ENCODE measurements at places on chromosomes 16 and 17. TPM values are rescaled to one million over a fixed set of nuclear protein-coding genes. Genes with fewer than 3 reads are reported as not detected.

DNA sequence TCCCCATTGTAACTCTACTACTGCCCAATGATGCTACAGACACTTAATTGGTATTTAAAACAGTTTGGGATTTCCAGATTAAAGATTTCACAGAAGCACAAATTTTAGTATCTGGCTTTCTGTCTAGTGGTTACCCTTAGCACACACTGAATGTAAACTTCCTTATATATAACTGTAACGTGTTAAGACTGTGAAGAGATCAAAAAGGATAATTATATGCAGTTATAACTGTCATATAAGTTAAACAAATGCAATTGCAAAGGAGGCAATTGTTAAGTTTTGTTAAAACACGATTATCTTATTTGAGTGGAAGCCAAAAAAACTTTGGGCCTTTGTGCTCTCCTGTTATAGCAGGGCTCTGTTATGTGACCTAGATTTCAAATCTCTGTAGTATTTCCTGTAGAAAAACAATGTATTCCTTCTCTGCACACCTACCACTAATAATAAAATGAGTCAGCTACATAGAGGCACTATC, 147.9 kb downstream of the STXBP4 start:
- no peaks in the 10 kb centered on the region for H3K4me1 ChIP-seq
- no peak overlapping the region for H3K27ac ChIP-seq
- H3K27me3 ChIP-seq = no peaks in the 10 kb centered on the region
- H3K36me3 ChIP-seq = no peaks in the 10 kb centered on the region
- H3K4me3 ChIP-seq = no peak overlapping the region

DNA sequence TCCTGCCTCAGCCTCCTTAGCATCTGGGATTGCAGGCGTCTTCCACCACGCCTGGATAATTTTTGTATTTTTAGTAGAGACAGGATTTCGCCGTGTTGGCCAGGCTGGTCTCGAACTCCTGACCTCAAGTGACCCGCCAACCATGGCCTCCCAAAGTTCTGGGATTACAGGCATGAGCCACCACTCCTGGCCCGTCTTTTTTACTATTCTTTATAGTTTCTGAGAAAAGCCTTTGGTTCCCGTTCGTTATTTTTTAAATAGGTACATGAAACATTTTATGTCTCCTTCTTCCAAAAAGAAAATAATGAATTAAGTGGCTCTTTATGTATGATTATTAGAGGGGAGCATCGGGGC, 570 bp upstream of the BCO1 start:
- H3K27ac ChIP-seq = no peak overlapping the region
- H3K4me3 ChIP-seq = no peak overlapping the region
- H3K4me1 ChIP-seq = peaks cover 5% of the 10 kb centered on the region
- peaks cover 7% of the 10 kb centered on the region for H3K27me3 ChIP-seq

DNA sequence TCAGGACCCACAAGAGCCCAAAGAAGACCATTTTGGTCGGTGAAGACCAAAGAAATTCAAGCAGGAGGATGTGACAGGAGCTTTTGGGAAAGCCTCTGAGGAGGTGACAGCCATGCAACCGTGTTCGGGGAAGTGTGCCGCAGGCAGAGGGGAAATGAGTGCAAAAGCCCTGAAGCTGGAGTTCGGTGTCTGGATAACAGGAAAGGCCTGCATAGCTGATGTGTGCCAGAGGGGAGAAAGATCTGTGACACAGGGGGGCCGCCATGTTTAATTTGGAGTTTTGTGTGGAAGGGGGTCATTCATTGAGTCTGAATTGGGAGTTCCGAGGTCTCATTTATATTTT, 870 bp upstream of the ZC3H7A start:
- H3K27ac ChIP-seq = peak overlapping the region; percentile 98
- H3K4me1 ChIP-seq = peaks cover 66% of the 10 kb centered on the region
- H3K36me3 ChIP-seq = peaks cover 23% of the 10 kb centered on the region
- no peak for DNase-seq
- no peaks in the 10 kb centered on the region for H3K27me3 ChIP-seq

GRCh38 chr17:59440757-59441463, 109.5 kb downstream of the YPEL2 start:
- no peaks in the 10 kb centered on the region for H3K27me3 ChIP-seq
- H3K36me3 ChIP-seq = no peaks in the 10 kb centered on the region
- peak overlapping the region; percentile 53 for H3K4me3 ChIP-seq
- peak; percentile 85 for DNase-seq
- peak overlapping the region; percentile 17 for H3K27ac ChIP-seq

DNA sequence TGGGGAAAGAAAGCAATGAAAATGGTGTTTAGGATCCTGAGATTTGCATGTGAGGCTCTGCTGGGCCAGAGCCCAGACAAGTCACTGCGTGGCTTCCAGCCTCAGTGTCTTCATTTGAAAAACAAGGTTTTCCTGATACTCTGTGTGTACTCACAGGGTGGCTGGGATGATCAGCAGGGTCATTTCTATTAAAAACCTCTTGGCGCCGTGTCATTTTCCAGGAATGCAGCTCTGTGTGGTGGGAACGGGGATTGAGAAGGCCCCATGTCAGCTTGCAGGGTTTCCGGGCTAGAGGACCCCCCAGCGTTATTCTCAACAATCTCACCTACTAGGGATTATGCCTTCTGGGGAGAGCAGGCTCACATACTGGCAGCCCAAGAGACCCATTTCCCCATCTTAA, 73.5 kb downstream of the FOXL1 start:
- H3K36me3 ChIP-seq = no peaks in the 10 kb centered on the region
- DNase-seq = no peak
- no peak overlapping the region for H3K27ac ChIP-seq
- H3K27me3 ChIP-seq = peaks cover 11% of the 10 kb centered on the region
- no peaks in the 10 kb centered on the region for H3K4me1 ChIP-seq
- H3K4me3 ChIP-seq = no peak overlapping the region

GRCh38 chr16:10121491-10121890, 60.7 kb downstream of the GRIN2A start:
- DNase-seq = no peak
- no peak overlapping the region for H3K4me3 ChIP-seq
- no peak overlapping the region for H3K27ac ChIP-seq
- no peaks in the 10 kb centered on the region for H3K4me1 ChIP-seq
- H3K27me3 ChIP-seq = peaks cover 24% of the 10 kb centered on the region
- no peaks in the 10 kb centered on the region for H3K36me3 ChIP-seq

- H3K4me1 ChIP-seq = no peaks in the 10 kb centered on the region
- no peak overlapping the region for H3K4me3 ChIP-seq
- no peak for DNase-seq
- H3K27ac ChIP-seq = no peak overlapping the region
- H3K27me3 ChIP-seq = no peaks in the 10 kb centered on the region
- no peaks in the 10 kb centered on the region for H3K36me3 ChIP-seq
Measured at GRCh38 chr17:31566992-31567373, 175.5 kb downstream of the RAB11FIP4 start.

DNA sequence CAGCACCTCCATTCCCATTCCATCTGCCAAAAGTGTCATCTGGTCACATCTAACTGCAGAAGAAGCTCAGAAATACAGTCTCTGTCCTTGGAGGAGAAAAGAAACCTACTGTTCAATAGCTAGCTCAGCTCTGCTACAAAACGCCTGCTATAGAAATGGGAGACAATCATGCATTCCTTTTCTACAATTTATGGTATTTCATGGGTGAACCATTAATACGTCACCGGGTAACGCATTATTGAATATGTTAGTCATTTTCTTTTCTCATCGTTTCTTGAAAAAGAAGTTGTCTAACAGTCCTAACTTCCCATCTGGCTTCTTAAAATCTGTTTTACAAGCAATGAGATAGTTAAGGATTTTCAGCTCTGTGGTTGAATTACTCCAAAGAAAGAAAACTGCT, 496.7 kb upstream of the RBFOX1 start:
- H3K4me3 ChIP-seq = no peak overlapping the region
- peaks cover 3% of the 10 kb centered on the region for H3K27me3 ChIP-seq

GRCh38 chr17:61816538-61816937, 46.8 kb downstream of the BRIP1 start:
- H3K27me3 ChIP-seq = no peaks in the 10 kb centered on the region
- H3K36me3 ChIP-seq = peaks cover 8% of the 10 kb centered on the region
- no peak overlapping the region for H3K4me3 ChIP-seq
- DNase-seq = no peak
- no peak overlapping the region for H3K27ac ChIP-seq

DNA sequence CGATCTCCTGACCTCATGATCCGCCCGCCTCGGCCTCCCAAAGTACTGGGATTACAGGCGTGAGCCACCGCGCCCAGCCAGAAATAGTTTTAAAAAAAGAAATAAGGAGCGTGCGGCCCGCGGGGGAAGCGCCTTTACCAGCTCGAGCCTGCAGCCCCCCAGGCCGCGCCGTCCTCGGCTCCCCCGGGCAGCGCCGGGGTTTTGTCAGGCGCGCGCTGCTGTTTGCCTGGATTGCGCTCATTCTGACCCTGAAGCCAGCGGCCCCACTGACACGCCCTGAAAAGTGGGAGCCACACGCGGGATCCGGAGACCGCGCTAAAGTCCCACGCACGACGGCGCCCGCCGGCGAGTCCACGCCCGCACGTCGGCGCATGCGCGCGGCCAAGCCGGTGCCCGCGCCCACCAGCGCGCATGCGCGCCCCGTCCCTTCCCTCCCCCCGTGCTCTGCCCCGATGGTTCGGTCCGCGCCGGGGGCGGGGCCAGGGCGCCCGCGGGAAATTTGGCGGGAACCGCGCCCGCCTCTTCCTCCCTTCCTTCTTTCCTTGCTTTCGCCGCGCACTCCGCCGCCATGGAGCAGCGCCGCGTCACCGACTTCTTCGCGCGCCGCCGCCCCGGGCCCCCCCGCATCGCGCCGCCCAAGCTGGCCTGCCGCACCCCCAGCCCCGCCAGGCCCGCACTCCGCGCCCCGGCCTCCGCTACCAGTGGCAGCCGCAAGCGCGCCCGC, at the start of gene CDT1:
CDT1 (plus strand) TSS at position 526 of the 724 bp plus-strand sequence; CDS start at position 569, 43 bp downstream.
- peak within 1 kb of the TSS; percentile 83 for H3K4me3 ChIP-seq
- peak within 1 kb of the TSS; percentile 91 for H3K27ac ChIP-seq
- no peaks in the 10 kb centered on the region for H3K27me3 ChIP-seq
- no peaks in the 10 kb centered on the region for H3K36me3 ChIP-seq
- DNase-seq = peak; percentile 89

- DNase-seq = no peak
- H3K4me1 ChIP-seq = no peaks in the 10 kb centered on the region
- H3K27ac ChIP-seq = no peak overlapping the region
- no peak overlapping the region for H3K4me3 ChIP-seq
Measured at GRCh38 chr16:561957-562938, 2.1 kb downstream of the PRR35 start.

DNA sequence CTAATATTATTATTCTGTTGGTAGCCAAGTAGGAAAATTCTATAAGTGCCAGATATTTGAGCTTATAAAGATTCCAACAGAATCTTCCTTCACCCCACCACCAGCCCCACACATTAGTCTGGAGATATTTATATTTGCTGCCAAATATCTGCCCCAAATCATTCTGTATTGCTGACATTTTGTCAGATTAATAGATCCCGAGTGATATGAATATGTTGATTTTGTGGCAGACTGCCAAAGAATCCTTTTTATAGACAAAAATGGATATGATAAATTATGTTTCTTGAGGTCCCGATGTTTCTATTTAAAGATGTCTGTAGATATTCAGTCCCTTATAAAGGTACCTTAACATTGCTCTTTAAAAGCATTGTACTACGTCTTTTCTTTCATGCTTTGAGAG, 162.2 kb upstream of the KCNJ16 start:
- DNase-seq = no peak
- no peaks in the 10 kb centered on the region for H3K4me1 ChIP-seq
- no peaks in the 10 kb centered on the region for H3K36me3 ChIP-seq
- no peaks in the 10 kb centered on the region for H3K27me3 ChIP-seq
- no peak overlapping the region for H3K27ac ChIP-seq

- no peak overlapping the region for H3K27ac ChIP-seq
- H3K4me1 ChIP-seq = no peaks in the 10 kb centered on the region
- H3K4me3 ChIP-seq = no peak overlapping the region
- no peaks in the 10 kb centered on the region for H3K27me3 ChIP-seq
Measured at GRCh38 chr17:82014432-82014831, 8.2 kb downstream of the CENPX start.

DNA sequence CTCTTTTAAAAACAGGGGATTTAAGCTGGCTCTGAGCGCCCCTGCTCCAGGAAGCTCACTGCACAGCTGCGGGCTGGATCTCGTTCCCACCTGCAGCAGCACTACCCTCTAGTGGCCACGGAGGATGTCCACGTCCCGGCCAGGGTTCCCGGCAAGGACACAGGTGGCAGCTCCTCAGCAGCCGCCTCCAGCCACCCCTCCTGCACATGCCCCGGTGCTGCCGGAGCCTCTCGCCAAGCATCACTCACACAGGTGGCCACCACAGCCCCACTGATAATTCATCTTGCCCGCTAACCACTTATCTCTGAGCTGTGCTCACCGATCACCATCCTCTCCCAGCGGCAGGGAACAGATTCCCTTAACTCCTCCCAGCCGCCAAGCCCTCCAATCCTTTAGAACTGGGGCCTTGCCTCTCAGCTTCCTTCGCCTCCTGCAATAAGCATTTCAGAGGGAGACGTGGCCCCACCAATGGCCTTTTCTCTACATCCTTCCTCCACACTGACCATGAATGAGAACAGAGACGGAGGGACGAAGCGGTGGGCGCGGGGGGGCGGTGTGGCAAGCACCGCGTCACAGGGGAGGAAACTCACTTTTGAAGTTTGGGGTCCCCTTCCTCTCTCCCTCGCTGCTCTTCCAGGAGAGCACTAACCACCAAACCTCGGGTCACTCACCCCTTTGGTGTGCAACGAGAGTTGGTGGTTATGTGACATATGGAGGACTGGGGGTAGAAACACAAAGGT, 222.1 kb downstream of the RBFOX3 start:
- no peak overlapping the region for H3K27ac ChIP-seq
- peaks cover 20% of the 10 kb centered on the region for H3K27me3 ChIP-seq
- H3K4me1 ChIP-seq = no peaks in the 10 kb centered on the region
- H3K4me3 ChIP-seq = no peak overlapping the region

The SLX1B gene
- 85.6 TPM for total RNA-seq

The RTN4RL1 gene
- total RNA-seq = not detected

The SEZ6L2 gene
- total RNA-seq = not detected

The TMC7 gene
- not detected for total RNA-seq

The TRAPPC1 gene
- 217 TPM for total RNA-seq

The HOXB13 gene
- total RNA-seq = not detected

The EVPLL gene
- not detected for total RNA-seq

The CDK5RAP3 gene
- 150 TPM for total RNA-seq

The PLD6 gene
- total RNA-seq = 18.2 TPM

The SLC4A1 gene
- total RNA-seq = not detected

Measured in natural killer cell treated with Interleukin-12 subunit alpha and Interleukin-12 subunit beta and Interleukin-15 and Interleukin-18, amount 100 ng/mL, for 72 hours (primary cell).